ENCODE measurements at places on chromosomes 13 and 19. TPM values are rescaled to one million over a fixed set of nuclear protein-coding genes. Genes with fewer than 3 reads are reported as not detected.

DNA sequence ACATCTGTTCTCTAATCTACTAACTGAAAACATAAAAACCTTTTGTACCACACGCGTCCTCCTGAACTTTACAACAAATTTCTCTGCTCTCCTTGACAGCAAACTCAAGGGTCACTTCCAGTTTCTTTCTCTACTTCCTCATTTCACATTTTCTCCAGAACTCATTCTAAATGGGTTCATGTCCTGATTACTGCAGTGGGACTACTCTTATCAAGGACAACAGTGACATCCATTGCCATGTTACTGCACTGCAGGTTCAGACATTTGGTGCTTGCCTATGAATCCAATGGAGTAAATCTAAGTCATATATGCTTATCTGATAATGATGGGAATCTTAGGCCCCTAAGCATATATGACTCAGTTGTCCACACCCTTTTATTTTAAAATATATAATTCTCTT, 35.3 kb downstream of the FPR3 start:
- no peak for ATAC-seq

GRCh38 chr19:45076029-45076850, at the start of gene ZNF296:
ZNF296 (minus strand) TSS chr19:45076478; CDS start chr19:45076373, 105 bp downstream.
- ATAC-seq = peak; percentile 32

- no peak for ATAC-seq
Observed at GRCh38 chr13:95019886-95020285, 281.4 kb downstream of the ABCC4 start.

- ATAC-seq = no peak
Observed at GRCh38 chr13:20125129-20125782, 35.6 kb downstream of the GJA3 start.

DCT gene
- not detected for total RNA-seq

- ATAC-seq = no peak
Observed at GRCh38 chr19:46606019-46606418, 4.9 kb downstream of the CALM3 start.

TRIM28 gene
- 521 TPM for total RNA-seq

DNA sequence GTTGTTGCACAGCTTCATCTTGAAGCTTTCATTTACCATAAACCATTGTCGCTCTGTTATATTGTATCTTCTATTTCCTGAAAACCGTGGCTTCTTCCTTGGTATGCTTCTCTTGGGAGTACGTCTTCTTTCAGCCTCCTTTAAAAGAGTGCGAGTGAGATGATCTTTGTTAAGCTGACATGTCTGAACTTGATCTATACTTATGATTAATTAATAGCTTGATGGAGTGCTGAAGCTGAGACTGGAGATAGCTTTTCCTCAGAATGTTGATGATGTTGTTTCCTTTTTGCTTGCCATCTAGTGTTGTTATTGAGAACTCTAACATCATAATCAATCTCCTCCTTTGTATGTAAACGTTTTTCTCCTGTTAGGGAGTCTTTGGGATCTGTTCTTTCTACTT, 529.3 kb upstream of the SPRY2 start:
- no peak for ATAC-seq

APOE gene
- total RNA-seq = 46.6 TPM

ZNF578 gene
- total RNA-seq = 0.05 TPM

DNA sequence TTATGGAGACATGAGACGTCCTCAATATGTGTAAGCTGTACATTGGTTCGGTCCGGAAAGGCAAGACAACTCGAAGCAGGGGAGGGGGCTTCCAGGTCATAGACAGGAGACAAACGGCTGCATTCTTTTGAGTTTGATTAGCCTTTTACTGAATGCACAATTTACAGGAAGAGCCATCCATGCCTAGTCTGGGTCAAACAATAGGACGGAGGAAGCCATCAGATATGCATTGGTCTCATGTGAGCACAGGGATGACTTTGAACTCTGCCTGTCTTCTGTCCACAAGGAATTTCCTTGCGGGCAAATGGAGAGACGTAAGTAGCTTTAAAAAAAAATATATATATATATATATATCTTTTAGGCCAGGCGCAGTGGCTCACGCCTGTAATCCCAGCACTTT, 1.9 kb upstream of the CCNP start:
- ATAC-seq = no peak

APC2 gene
- 1.2 TPM for total RNA-seq

ANGPTL8 gene
- total RNA-seq = not detected

GRCh38 chr13:29901710-29902631, 51.6 kb upstream of the UBL3 start:
- peak; percentile 62 for ATAC-seq

AMER2 gene
- 0.04 TPM for total RNA-seq

- ATAC-seq = no peak
Observed at GRCh38 chr13:27704681-27705080, 83.0 kb downstream of the POLR1D start.

DNA sequence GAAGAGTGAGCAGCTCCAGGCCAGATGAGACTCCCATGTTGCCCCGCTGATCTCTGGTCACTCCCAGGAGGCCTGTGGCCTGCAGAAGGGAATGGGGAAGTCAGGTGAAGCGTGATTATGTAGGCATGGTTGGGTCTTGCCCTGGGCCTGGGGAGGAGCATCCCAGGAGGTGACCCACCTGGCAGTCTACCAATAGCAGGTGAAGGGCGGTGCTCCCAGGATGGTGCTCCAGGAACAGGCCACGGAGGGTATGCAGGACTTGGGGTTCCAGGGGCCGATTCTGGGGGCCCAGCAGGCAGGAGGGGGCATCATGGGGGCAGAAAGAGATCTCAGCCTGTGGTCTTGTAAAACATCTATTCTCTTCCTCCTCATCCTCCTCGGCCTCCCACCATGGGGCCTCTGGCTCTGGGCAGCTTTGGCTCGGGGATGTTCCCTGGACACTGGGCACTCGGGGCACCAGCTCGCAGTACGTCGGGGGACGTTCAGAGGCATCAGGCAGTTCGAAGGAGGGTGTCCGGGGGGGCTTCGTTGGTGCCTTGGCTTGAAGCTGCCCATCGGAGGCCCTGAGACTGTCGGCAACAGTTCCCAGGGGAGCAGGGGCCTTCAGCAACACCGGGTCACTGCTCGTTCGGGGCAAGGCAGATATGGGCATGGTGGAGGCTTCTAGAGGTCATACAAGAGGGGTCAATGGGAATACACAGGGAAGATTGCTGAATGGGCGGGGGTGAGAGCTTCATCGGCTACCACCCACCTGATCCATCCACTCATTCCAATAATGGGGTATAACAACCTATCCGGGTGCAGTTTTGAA, 12.4 kb downstream of the SH2D3A start:
- no peak for ATAC-seq

DNA sequence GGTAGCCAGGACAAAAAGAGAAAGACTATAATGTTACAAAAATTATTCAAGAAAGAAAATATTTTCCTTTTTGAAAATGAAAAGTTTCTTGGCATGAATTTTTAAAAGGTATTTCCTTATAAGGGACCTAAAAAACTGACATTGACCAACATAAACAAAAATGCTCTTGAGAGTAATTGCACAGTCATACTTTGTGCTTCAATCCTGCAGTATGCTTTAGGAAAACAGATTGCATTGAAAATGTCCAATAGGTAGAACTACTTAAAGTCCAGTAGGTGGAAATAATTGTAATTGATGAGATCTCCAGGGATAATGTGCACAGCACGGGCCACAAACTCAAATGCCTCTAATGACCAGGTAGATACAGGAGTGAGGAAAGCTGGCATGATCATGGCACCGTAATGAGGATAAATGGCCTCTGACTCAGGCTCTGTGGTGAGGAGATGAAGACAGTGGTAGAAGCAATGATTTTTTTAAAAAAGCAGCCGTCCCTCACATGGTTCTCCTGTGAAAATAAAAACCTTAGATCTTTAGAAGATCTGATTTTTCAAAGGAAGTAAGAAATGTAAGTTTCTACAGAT, 278.0 kb downstream of the ITGBL1 start:
- no peak for ATAC-seq

CKM gene
- 0.30 TPM for total RNA-seq

- no peak for ATAC-seq
Observed at GRCh38 chr13:38624822-38625221, 62.1 kb upstream of the FREM2 start.

GRCh38 chr19:55071129-55071502, 4.6 kb upstream of the EPS8L1 start:
- peak; percentile 50 for ATAC-seq

FAM124A gene
- total RNA-seq = 13.3 TPM

DNA sequence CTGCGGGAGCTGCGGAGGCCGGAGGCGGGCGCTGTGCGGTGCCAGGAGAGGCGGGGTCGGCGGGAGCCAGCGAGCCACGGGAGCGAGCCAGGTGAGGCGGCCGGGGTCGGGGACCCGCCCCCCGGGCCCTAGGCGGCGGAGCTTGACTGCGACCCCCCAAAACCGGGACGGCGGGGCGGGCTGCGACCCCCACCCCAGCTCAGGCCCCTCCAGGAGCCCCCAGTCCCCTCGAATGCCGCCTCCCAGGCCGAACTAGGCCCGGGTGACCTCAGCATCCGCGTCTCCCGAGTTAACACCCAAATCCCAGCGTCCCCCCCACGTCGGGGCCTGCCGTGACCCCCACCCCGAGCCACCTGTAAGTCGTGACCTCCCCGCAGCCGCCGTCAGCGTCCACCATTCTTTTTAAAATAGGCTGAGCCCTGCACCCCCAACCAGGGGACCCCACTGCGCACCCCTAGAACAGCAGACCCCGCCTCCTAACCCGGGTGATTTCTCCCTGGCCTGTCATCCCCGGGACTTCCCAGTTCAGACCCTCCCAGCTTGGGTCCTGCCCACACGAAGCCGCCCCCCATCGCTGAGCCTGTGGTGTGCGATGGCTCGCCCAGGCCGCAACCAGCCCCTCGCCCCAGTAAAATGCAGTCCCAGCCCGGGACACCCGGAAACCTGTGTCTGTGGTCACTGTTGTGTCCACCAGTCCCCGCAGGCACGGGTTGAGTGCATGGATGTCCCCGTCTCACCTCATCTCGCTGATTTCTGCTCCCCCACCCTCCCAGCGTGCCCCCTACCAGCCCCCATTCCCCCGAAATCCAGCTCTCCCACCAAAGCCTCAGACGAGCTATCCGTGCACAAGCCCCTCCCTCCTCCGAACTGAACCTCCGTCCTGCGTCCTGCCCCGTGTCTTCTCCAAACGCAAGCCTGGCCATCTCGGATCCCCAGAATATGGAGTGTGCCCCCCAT, 551 bp downstream of the FZR1 start:
- ATAC-seq = peak; percentile 2

DNA sequence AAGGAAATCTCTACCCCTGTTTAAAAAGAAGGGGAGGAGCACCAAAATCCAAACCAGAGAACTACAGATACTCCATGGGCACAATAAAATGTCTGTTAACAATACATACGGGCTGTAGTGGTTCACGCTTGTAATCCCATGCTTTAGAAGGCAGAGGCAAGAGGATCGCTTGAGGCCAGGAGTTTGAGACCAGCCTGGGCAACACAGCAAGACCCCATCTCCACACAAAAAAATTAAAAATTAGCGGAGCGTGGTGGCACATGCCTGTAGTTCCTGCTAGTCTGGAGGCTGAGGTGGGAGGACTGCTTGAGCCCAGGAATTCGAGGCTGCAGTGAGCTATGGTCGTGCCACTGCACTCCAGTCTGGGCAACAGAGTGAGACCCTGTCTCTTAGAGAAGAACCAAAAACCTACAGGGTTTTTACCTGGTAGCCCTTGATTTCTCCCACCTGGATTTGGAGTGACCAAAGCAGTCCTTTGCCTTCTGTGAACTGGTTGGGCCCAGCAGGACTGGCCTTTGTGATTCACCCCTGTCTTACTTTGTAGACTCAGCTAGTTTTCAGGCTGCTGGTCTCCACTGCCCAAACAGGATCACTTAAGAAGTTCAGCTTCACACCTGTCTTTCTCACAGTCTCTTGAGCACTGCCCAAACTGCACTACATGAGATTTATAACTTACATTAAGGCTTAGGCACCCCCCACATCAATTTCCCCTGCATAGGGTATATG, 38.7 kb upstream of the FLT1 start:
- no peak for ATAC-seq

DNA sequence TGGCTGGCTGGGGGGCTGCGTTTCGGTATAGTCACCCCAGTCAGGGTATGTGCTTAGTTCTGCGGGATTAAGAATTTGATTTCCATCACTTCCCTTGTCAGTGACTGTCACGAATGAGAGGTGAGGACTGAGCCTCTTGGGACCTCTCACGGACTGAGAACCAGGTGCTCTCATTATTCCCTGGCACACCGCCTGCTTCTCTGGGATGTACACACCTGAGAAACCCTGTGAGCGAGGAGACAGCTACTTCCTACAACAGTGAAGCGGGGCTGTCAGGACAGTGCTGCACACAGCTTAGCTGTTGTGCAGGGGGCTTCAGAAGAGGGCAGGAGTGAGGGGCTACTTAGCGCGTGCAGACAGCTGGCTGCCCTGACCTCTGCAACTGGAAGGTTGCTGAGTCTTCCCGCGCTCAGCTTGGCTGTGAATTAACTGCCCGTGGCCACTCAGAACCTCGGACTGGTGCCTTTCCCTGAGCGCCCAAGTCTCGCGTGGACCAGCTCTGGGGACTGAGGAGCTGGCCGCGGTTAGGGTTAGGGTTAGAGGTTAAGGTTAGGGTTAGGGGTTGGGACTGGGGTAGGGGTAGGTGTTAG, 65.3 kb upstream of the MCF2L start:
- ATAC-seq = no peak

DNA sequence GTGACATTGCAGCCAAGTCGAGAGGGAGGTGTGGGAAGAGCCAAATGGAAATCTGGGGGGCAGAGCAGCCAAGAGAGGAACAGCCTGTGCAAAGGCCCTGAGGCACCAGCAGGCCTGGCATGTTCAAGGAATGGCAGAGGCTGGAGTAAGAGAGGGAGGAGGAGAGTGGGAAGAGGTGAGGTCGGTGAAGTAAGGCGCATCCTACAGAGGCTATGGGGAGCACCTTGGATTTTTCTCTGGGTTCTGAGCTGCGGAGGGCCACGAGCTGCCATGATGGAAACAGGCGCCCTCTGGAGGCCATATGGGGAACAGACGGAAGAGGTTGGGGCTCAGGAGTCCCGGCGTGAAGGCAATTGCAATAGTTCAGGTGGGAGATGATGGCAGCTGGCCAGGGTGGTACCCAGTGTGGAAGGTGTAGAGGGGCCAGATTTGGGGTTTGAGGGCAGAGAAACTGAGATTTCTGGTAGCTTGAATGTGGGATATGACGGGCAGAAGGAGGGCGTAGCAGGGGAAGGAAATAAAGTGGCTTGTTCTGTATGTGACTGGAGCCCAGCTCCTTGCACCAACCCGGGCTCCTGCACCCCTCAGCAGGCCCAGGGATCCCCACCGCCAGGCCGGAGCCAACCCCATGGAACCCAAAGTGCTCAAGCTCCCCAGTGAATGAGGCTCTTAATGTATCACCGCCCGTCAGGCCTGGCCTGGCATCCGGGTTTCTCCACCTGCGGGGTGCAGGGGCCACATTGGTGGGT, 20.5 kb upstream of the STRN4 start:
- peak; percentile 57 for ATAC-seq

PSG11 gene
- total RNA-seq = 1.5 TPM

SOHLH2 gene
- 7.0 TPM for total RNA-seq
